ENCODE measurements at places on chromosomes 5 and 9.

- DNase-seq: no peak
Measured at GRCh38 chr9:99083051-99083450, 21.9 kb upstream of the TGFBR1 start.

DNA sequence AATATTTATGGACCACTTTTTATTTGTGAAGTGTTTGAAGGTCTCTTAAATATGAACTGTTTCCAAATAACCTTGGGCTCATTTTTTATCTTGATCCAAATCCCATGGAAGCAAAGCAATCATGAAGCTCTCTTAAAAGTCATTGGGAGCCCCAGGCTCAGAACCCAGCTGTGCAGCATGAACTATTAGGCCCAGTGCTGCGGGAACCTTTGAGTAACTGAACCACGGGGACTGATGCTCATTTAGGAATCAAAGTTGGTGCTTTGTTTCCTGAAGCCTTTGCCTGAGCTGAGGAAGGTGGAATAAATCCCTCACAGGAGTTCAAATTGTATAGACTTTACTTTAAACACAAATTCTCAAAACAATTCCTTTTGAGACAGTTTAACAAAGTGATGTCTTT lies 27.8 kb downstream of the MAT2B start:
- no peak for DNase-seq

DNA sequence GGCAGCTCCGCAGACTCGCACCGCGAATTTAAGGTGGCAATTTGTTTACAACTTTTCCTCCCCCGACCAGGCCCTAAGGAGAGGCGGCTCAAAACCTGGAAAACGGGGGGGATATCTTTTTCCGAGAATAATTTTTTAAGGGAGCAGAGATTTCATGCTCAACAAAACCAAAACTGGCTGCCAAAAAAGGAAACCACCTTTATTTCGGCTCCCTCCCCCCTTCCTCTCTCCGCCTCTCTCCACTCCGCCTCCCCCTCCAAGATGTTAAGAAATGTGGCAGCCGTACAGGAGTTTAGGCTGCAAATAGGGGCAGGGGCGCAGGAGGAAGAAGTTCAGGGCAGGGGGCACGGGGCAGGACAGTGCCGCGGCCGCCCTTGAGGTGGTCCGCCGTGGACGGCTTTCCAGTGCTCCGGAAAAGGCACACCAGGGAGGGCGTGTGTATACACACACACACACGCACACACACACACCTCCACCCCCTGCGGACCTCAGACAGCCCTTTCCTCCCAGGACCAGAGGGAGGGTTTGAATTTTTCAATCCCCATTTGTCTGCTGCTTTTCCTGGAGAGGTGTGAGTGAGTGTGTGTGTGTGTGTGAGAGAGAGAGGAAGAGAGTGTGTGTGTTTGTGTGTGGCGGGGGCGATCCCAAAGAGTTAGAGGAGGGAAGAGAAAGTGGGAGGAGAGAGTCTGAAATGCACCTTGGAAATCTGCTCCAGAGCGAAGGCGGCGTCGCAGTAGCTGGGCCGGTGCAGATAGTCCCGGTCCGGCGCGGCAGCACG lies 9.1 kb downstream of the PTCH1 start:
- DNase-seq: no peak

- peak; percentile 35 for DNase-seq
Measured at GRCh38 chr5:160118349-160119141, 705 bp downstream of the PWWP2A start.

DNA sequence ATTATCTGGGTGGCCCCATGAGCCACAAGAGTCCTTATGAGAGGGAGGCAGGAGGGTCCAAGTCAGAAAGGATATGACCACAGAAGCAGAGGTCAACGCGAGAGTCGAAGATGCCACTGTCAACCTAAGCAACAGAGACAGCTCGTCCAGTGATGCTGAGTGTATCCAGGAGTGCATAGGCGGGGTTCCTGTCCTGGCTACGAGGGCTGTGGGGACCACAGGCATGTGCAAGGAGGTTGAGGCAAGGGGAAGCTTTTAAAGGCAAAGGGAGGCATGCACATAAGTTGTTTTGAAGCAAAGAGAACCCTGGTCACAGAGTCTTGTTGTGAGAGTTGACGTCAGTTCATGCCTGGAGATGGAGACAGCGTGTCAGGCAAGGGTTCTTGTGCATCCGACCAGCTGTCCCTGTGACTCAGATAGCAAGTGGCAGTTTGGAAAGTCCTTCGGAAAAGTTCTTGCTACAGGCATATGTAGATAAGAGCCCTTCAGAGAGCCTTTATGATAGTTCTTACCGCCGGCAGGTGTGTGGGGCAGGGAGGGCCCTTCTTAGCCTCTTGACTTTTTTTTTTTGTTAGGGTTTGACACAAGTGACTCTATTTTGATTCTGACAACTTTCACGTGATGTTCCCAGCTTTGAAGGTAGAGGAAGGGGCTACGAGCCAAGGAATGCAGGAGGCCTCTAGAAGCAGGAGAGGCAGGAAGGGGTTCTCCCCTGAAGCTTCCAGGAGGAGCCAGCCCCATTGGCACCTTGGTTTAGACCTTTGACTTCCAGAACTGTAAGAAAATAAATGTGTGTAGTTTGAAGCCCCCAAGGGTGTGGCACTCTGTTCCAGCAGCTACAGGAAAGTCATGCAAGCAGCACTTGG lies 66.0 kb upstream of the FCN1 start:
- no peak for DNase-seq

GRCh38 chr5:65043843-65044359 lies 275.2 kb downstream of the CWC27 start:
- DNase-seq: no peak

Data from activated T-cell treated with anti-CD3 and anti-CD28 coated beads for 24 hours (primary cell).